GM23248 (cell line): ENCODE measurements at places on chromosomes 6 and 20.

DNA sequence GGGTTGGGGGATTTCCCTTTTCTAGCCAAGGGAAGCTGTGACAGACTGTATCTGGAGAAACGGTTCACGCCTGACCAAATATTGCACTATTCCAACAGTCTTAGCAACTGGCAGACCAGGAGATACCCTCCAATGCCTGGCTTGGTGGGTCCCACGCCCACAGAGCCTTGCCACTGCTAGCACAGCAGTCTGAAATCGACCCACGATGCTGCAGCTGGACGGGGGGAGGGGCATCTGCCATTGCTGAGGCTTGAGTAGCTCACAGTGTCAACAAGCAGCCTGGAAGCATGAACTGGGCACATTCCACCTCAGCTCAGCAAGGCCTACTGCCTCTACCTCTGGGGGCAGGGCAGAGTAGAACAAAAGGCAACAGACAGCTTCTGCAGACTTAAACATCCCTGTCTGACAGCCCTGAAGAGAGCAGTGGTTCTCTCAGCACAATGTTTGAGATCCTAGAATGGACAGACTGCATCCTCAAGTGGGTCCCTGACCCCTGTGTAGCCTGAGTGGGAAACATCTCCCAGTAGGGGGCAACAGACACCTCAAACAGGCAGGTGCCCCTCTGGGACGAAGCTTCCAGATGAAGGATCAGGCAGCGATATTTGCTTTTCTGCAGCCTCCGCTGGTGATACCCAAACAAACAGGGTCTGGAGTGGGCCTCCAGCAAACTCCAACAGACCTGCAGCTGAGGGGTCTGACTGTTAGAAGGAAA lies 89.9 kb upstream of the ECI2 start:
- no peak for DNase-seq

DNA sequence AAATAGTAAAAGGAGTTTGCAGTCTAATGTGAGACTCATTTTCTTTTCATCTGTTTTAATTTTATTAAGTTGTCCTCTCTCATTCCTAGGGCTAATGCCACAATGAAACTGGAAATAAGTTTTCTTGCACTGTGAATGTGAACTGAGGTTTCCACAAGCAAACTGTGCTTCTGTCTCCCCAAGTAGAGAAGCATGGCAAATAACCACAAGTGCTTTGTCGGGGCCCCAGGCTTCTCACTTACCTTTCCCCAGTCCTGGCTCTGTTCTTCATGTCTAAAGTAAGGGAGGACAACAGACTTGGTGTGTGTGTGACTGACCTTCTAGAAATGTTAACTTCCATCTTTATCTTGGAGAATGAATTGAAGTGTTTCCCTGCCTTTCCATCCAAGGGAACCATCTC lies 80.8 kb downstream of the CBFA2T2 start:
- no peak for DNase-seq

DNA sequence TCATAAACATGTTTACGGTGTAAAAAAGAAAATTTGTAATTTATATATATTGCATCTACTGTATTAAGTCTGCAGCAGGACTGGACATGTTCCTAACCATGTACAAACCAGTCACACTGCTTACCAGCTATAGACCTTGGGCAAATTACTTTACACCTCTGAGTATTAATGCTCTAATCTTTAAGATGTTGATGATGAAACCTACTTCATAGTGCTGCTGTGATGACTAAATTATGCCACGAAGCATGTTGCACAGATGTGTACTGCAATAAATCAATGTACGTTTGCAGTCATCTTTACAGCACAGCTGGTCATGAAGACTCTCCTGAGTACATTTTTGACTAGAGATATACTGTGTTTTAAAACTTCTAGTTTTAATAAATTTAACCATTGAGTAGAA lies 42.6 kb downstream of the PRKN start:
- DNase-seq: no peak

DNA sequence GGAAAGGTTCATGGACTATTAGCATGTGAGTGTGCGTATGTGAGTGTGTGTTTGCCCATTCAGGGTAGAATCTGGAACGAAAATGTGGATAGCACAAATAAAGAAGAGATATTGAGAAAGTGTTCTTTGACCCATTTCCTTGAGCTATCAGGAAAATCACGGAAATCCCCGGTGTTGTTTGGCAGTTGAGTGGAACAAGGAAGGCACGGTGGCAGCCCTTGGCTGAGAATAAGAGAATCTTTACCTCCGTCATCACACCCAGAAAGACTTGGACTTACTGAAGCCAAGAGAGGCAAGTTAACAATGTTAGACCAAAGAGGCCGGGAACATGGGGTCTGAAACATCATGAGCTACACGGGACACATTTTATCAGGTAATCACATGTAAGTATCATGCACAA lies 588.9 kb upstream of the BTBD3 start:
- no peak for DNase-seq

- peak; percentile 25 for DNase-seq
Observed at GRCh38 chr6:130848945-130849344, 21.7 kb downstream of the SMLR1 start.

DNA sequence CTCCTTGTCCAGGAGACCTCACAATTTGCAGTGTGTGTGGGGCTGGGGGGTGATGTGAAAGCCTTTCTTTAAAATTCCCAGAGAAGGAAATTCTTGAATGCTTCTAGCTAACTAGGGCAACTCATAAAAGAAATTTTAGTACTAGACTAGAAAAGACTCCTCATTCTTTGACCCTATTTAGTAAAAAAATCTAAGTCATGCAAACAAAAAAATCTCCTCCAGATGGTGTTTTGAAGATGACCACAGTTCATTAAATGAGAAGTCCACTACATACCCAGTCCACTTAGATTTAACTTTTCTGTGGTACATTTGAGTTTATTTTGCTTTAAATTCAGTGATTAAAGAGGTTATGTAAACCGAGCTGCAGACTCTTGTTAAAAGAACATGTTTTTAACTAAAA lies 67.5 kb downstream of the NDUFAF5 start:
- DNase-seq: no peak

- no peak for DNase-seq
Observed at GRCh38 chr6:149900620-149901443, 2.9 kb upstream of the RAET1E start.

DNA sequence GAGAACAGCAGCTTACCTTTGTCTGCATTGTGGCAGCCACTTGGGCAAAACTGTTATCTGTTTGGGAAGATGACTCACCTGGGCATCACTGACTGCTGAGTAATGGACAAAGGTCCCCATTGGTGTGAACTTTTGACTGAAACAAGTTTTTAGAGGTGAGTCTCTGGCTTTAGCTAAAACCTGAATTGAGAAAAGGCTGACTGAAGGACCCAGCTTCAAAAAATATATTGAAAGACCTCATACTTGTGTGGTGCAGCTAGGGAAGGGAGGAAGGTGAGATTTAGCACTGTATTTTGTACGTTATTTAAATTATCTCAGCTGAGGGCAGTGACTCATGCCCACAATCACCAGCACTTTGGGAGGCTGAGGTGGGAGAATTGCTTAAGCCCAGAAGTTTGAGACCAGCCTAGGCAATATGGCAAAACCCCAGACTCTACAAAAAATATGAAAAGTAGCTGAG lies 4.5 kb upstream of the CITED2 start:
- DNase-seq: peak; percentile 60

- DNase-seq: peak; percentile 95
Observed at GRCh38 chr6:7697820-7698623, 27.9 kb upstream of the BMP6 start.

GRCh38 chr20:16615199-16615598 lies 42.0 kb upstream of the KIF16B start:
- peak; percentile 48 for DNase-seq

- DNase-seq: peak; percentile 71
Observed at GRCh38 chr20:44745598-44746366, at the start of gene KCNK15. Gene KCNK15 (plus strand): TSS chr20:44745865. CDS start chr20:44745911, 46 bp downstream.

DNA sequence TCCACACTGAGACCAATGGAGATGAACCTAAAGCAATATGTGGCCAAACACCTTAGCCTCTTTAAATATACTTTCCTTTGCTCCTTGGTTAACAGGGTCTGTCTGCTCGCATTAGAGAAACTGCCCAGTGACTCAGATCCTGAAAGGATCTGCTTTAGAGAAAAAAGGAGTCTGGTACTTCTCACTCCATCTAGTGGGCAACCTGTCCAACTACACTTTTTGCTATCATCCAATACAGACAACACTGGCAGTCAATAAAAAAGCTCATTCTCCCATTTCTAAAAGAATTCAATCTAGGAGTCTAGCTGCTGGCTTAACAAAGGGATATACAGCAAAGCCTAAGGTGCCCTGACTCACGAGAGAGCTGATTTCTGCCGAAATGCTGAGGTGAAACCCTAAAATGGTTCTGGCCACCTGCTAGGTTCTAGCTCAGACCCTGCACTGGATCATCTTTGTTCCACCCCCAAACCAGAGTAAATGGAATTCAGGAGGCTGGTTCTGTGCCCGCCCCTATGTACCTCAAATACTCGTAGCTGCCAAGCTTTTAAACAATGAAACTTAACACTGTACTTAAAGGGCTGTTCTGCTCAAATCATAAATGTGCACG lies 11.5 kb downstream of the GNL1 start:
- peak; percentile 88 for DNase-seq

DNA sequence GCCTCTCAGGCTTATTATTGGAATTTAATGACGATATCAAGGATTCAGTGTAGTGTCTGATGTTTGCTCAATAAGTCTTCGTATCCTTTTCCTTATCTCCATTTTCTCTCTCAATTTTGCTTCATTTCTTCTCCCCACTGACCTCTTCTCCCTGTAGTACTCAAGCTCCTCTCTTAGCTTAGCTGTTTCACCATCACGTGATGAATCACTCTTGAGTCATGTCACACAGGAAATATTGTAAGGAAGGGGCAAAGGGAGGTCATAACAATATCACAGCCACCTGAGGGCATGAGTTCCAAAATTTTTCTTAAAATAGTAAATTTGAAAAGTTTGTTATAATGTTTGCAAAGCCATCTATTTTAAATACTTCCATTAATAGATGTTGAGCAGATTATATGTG lies 392.2 kb upstream of the MARCKS start:
- DNase-seq: peak; percentile 80

DNA sequence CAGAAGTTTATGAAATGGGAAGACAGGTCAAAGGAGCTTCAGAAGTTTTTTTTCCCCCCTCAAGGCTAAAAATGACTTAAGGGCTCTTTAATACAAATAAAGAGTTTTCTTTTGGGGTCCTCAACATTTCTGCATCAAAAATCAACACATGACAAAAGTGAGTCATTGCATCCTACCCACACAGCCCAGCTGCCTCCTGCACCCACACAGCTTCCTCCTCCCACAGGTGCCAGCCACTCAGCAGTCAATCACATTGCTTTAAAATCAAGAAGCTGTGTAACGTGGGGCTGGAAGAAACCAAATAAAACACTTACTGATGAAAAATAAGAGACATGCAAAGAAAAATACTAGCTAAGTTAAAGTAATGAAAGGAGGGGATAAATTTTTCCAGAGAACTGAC lies 68.5 kb downstream of the MAP3K5 start:
- no peak for DNase-seq

- no peak for DNase-seq
Observed at GRCh38 chr20:5172903-5173463, 46.2 kb downstream of the CDS2 start.

- no peak for DNase-seq
Observed at GRCh38 chr20:46358346-46359058, 47.9 kb downstream of the ELMO2 start.

DNA sequence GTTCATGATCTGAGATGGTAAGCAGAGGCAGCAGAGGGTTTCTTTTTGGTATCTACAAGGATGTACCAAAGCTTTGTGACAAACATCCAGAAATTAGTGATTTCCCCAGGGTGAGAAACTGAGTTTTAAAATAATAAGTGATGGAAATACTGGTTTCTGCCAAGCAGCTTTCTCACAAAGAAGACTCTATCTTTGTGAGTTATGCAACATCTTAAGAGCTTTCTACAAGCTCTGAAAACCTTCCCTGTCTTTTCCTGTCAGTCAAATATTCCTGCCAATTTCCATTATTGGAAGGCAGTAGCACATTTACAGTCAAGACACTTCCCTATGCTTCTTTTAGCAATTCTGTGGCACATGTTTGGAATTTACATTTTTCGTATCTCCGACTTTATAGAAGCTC lies 264.7 kb upstream of the SPTLC3 start:
- DNase-seq: no peak

- DNase-seq: no peak
Observed at GRCh38 chr6:34772940-34773339, 15.6 kb downstream of the SNRPC start.
